Activated CD4-positive, alpha-beta T cell treated with anti-CD3 and anti-CD28 coated beads, Interleukin-2, amount 50 U/mL, for 4 hours (primary cell): ENCODE measurements at places on chromosomes 11 and 22.

GRCh38 chr11:124174001-124174583 is 9.1 kb upstream of the OR10D3 start:
- no peak for DNase-seq

DNA sequence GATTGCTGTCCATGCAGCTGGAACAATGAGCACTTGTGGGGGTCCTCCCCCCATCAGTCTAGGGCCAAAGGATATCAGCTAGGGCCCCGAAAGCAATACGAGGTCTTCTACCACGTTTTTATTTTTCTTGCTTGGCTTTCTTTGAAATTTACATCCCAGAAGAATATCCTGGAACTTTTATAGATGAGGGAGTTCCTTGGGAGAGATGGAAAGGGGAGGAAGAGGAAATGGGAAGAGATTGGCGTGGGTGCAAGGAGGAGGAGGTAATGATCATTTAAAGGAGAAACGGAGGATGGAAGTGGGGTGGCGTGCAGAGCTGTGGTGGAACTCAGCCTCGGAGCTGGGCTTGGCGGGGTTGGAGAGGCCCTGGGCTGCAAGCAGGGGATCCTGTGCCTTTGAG is 90.3 kb downstream of the SNX19 start:
- DNase-seq = no peak

- DNase-seq = no peak
Measured at GRCh38 chr11:120511820-120512738, 531 bp downstream of the GRIK4 start.

GRCh38 chr11:103703437-103703836 is 333.0 kb upstream of the DDI1 start:
- no peak for DNase-seq

DNA sequence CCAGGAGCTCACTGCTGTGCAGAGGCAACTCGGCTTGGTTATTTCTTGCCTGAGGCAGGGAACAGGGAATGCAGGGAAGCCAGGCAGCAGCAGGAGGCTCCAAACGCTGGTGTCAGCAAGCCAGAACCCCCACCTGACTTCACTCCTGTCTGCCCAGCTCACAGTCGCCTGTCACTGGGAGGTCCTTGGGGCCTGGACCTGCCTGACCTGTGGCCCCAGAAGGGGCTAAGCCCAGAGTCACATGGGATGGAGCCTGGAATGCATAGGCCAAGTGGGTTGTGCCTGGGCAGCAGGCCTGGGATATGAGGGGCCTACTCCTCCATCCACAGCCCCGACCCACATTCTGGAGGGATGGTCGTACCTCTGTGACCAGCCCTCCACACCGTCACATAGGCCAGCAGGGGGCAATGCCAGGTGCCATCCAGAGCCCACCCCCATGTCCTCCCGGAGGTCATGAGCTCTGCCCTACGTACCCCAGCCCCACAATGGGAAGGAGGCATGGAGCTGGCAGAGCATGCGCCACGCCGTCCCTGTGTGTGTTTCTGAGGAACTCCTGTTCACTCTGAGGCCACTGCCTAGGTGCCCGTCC is 5.2 kb downstream of the RASSF7 start:
- DNase-seq = no peak

DNA sequence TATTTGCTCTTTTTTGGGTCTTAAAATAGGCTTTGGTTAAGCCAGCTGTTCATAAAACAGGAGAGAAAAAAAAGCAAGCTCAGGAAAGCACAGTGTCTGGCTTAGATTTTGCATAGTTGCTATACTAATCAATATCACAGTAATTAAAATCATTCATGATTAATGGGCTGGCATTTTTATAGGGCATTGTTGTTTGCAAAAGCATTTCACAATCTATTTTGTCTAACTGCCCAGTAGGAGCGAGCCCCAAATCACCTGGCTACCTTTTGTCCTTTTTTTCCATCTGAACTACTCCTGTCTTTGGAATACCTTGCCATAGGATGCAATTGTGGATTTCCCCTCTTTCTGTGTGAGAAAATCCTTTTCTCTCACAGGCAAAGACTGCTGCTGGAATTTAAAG is 619.8 kb downstream of the JRKL start:
- DNase-seq = no peak

DNA sequence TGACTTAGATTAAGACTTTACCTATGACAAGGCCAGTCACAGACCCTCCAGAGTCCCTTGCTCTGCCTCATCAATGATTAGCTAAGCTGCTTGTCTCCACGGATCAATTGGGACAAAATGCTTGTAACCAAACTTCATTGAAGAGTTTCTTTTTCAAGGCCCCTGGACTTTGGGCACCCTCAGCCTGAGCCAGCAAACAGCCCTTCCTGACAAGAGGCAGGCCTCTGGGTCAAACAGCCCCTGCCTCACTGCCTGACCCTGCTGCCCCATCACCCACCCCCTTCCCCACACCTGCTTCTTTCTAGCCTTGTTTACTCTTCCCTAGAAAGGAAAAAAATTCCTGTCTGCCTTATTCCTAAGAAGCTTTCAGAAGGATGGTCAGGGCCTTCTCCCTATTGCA is 26.3 kb upstream of the CDON start:
- DNase-seq = no peak

DNA sequence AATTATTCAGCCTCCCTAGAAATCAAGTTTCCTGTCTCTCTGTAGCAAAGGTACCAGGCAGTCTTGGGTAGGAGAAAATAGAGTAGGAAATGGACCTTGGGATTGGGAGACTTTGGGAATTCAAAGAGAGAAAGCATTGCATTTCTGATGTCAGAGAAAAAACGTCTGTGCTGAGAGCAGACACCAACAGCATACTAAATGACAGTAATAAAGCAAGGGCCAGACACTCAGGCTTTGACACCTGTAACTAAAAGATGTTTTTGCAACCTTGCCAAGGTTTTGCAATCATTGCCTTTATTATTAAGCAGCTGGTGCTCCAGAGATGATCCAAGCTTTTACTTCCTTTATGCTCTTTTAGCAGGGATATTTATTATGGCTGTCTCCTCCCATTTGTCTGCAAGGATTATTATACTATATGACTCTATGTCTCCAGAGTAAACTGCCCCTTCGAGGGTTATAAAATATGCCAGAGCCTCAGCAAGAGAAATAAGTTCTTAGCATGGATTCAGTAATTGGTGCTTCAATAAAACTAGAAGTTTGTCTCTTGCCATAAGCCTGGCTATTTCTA is 85.2 kb upstream of the GRAMD1B start:
- no peak for DNase-seq

GRCh38 chr11:44624761-44625221 is 59.3 kb downstream of the CD82 start:
- no peak for DNase-seq

- DNase-seq = no peak
Measured at GRCh38 chr11:12449961-12450715, 72.8 kb downstream of the PARVA start.

GRCh38 chr22:42300259-42301076 is 30.0 kb upstream of the TCF20 start:
- no peak for DNase-seq

DNA sequence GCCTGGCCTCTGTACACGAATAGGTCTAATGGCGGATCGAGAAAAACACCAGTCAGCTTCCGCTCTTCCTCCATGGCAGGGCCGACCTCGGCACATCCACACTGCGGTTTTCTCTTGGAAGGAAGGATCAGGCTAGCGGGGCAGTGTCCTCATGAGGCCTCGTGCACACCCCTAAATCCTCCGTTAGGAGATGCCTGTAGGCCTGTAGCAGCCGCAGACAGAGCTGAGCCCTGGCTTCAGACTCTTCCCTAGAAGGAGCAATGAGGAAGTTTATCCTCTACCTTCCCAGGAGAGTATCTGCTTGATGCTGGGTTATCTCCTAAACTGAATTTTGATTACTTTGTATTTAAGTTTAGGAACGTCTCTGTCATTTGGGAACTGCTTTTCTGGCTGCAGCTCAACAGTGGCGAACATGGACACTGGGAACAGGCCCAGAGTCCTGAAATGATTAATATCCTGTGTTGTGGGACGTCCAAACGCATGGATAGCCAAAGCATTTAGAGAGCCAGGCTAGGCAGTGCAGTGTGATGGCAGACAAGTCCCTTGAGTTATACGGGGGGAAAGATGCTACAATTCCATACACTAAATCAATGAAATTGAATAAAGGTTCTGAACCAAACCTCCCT is 16.5 kb upstream of the BMAL1 start:
- DNase-seq = no peak

GRCh38 chr11:78821371-78822306 is 247.0 kb upstream of the NARS2 start:
- no peak for DNase-seq

- DNase-seq = no peak
Measured at GRCh38 chr11:12207384-12208150, 97.2 kb downstream of the MICAL2 start.

DNA sequence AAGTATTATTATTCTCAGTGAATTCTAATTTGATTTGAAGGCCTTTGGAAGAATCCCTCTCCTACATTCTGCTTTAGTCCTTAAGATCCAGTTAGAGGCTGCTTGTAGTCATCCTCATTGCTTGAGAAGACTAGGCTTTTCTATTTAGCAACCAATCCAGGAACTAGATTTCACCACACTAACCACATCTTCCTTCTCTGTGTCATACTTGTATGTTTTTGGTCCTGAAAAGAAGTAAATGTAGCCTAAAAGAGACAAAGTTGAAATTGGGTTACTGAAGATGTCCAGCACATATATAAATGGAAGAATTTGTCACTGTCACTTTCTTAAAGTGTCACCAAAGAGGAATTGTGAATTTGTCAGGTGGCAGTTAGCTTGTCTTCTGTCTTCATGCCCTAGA is 46.6 kb upstream of the MMP7 start:
- DNase-seq = no peak

GRCh38 chr11:17351172-17351509 is 459 bp upstream of the NCR3LG1 start:
- no peak for DNase-seq

DNA sequence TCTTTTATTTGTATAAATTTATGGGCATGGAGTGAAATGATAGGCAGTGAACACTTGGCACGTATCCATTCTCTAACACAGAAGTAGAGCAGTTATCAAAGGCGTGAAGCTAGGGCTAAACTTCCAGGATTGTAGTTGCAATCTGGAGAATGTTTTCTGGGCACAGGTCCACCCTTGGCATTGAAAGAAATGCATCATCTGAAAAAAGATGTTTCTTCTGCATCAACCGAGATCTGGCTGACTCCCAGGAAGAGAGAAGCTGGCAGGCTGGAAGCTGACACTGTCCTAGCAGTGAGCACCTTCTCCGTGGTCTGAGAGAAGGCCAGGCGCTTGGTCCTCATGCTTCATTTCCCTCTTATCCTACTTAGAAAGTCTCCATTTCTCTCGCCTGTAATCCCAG is 600.0 kb downstream of the BRD1 start:
- DNase-seq = no peak

- DNase-seq = no peak
Measured at GRCh38 chr11:41983475-41983874, 524.0 kb upstream of the LRRC4C start.

GRCh38 chr22:33088418-33088817 is 30.2 kb upstream of the SYN3 start:
- no peak for DNase-seq

GRCh38 chr11:27806122-27806521 is 105.9 kb upstream of the BDNF start:
- no peak for DNase-seq

GRCh38 chr11:28566339-28567089 is 458.3 kb downstream of the METTL15 start:
- no peak for DNase-seq

DNA sequence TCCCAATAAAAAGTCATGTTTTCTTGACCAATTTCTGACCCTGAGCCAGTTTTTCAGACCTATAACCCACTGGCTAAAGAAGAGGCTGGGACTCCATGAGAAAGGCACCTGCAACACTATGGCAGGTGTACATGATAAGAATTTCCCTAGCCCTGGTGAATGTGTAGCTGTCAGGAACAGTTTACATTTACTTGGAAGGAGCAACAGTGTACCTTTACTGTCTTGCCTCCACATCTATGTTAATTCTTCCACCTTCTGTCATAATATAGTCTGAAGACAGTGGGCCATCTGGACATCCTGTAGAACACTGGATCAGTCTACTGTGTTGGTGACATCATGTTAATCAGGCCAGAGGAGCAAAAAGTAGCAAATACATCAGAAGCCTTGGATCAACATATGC is 72.1 kb upstream of the CD82 start:
- no peak for DNase-seq

DNA sequence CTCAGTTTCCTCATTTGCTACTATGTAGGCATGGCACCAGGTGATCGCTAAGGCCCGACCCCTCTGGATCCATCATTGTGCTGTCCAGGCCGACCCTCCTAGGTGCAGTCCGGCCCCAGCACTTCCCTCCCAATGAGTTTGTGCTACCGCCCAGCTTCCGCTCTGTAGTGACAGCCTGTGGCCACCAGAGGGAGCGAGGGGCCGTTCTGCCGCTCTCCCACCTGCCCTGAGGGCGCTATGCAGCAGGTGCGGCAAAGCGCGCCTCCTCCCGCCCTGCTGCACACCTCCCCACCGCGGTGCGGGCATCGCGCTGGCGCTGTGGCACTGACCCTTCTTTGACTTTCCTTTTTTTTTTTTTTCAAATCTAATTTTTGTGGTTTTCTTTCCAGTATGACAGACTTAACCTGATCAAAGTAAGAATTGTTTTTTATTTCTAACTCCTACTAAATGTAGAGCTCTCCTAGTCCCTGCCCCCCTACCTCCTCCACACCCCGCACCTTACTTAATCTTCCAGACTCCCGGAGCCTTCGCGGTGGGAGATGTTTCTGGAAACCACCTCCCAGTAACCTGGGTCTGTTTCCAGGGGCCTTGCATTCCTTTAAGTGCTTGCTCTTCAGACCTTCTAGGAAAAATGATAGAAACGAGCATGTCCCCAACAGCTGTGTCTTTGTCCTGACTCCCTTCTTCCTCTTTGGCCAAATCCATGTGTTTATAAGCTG is 73.7 kb downstream of the SCN3B start:
- DNase-seq = peak; percentile 55

GRCh38 chr11:68296344-68297051 is 15.9 kb upstream of the LRP5 start:
- no peak for DNase-seq

GRCh38 chr11:133742353-133742752 is 103.0 kb downstream of the SPATA19 start:
- DNase-seq = no peak

DNA sequence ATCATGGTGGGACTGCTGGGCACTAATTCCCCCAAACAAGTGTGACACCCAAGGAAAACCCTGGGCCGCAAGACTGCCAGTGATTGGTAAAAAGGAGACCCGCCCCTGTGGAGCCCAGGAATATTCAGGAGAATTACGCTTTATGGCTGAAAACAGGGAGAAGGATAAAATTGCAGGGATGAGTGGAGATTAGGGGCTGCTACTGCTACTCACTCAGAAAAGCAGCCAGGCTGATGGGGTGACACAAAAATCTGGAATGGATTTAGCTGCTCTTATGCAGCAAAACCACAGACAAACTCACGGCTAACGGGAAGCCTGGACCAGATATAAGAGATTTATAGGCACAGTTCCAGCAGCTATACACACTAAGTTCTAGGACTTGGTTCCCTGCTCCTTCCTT is 4.4 kb upstream of the FBXO3 start:
- no peak for DNase-seq
